ENCODE measurements at places on chromosomes 3 and 15.

DNA sequence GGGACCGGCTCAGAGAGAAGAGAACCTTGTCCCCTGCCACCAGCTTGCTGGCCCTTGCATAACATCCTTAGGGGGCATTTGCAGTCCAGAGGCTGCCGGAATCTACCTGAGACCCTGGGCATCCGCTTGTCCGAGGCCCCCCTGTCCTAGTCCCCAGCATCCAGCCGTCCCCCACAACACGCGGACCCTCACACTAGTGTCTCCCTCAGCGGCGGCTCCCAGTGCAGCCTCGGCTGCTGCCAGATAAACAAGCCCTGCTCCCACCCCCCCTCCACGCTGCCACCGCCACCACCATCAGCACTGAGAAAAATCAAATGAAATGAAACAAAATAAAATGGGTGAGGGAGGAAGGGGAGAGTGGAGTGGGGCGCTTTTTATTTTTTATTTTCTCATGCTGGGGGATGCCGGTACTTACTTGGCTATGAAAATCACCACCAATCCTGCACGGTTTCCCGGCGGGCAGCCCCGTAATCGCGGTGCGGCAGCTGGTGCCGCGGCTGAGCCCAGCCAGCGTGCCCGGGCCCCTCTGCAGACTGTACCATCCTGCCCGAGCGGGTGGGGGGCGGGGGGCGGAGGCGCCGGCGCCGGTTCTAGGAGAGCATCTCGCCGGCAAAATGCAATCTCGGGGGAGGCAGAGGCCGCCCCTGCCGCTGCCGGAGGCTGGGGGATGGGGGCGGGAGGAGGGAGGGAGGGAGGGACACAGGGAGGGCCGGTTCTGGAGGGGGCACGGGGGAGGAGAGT, at the start of gene ATP2B2:
Gene ATP2B2 (minus strand): TSS at position 537 of the 741 bp plus-strand sequence. CDS start 56,043 bp downstream, outside the sequence.
- DNase-seq = peak; percentile 56

DNA sequence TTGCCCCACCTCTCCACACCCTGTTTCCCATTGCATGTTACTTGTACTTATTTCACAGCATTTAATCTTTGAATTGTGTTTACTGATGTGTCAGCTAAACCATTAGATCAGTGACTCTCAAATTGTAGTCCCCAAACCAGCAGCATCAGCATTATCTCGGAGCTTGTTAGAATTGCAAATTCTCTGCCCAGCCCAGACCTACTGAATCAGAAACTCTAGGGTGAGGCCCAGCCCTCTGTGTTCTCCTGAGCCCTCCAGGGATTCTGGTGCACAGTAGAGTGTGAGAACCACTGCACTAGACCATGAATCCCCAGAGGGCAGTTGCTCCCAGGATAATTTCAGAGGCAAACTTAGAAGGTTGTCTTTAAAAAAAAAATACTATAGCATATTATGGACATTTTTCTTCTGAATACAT, 13.0 kb downstream of the PLD1 start:
- DNase-seq = no peak

DNA sequence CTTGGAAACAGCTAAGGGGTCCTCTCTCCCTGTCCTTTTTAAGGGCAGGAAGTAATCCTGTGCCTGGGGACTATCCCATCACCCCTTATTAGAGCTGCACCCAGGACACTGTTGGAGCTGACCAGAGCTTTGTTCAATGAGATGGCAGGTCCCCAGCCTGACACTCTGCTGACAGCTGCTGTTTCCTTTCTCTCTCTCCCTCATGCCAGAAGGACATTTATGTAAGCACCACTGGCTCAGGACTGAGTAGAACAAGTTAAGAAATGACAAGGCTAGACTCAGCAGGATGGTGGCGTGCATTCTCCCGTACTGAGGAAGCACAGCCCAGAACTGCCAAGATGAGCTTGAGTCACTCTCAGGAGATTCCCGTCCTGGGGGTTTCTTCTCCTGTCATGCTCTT, 17.3 kb downstream of the GJD2 start:
- no peak for DNase-seq

GRCh38 chr3:14552041-14552648, 12.0 kb upstream of the GRIP2 start:
- DNase-seq = no peak

Measured in astrocyte of the hippocampus (primary cell).